ENCODE measurements at places on chromosomes 11 and 22.
A peak's percentile ranks its signal among the peaks of the same experiment; 100 is the strongest.

- DNase-seq, result no peak
Observed at GRCh38 chr11:9462172-9462799, 1.5 kb downstream of the ZNF143 start.

DNA sequence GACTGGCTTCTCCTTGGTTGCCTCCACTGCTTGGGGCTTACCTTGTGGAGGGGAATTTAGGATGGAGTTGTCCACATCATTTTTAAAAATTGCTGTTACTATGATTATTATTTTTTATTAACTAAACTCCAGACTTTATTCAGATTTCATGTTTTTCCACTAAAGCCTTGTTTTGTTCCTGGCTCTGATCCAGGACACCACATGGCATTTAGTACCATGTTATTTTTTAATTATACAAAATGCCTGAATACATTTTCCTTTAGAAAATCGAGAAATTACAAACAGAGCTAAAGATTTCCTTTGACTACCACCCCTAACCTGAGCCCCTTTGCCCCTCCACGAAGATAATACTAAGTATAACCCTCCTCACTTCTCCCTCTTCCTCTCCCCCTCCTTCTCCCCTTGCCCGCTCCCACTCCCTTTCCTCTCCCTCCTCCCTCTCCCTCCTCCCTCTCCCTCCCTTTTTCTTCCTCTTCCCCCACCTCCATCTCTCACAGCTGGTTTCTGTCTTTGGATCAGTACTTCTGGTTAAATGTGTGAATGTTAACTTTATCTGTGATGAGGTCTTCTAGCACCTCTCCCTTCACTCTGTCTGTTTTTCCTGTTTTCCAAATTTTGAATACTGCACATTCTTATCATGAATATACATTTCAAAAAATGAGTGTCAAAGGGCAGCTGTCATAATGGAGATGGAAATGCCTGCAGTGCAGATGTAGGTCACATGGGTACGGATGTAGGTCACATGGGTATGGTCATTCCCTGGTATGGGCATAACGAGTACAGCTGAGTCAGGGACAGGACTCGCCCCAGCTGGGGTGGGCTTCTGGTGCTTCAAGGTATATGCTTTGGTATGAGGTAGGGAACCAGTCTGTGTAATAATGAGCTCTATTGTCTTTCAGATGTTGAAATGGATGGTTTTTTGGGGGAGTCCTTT, 54.4 kb upstream of the OR4B1 start:
- no peak for DNase-seq

DNA sequence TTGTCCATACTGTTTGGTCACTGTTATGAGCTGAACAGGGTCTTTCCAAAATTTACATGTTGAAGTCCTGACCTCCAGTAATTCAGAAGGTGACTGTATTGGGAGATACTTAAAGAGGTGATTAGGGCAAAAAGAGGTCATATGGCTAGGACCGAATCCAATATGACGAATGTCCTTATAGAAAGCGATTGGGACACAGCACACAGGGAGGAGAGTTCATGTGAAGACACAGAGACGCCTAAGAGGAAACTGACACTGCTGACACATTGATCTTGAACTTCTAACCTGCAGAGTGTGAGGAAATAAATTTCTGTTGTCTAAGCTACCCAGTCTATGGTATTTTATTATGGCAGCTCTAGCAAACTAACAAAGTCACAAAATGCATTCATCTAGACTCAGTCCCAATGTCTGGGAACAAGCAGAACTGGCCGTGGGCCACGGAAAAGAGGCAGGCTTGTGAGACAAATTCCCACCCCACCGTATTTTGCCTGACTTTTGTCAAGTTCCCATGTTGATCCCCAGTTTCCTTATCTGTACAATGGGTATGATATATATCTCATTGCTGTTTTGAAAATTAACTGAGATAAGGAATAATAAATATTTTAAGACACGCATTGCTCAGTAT, 295.0 kb downstream of the NTM start:
- no peak for DNase-seq

- DNase-seq, result no peak
Observed at GRCh38 chr11:66459138-66459778, 7.4 kb upstream of the PELI3 start.

DNA sequence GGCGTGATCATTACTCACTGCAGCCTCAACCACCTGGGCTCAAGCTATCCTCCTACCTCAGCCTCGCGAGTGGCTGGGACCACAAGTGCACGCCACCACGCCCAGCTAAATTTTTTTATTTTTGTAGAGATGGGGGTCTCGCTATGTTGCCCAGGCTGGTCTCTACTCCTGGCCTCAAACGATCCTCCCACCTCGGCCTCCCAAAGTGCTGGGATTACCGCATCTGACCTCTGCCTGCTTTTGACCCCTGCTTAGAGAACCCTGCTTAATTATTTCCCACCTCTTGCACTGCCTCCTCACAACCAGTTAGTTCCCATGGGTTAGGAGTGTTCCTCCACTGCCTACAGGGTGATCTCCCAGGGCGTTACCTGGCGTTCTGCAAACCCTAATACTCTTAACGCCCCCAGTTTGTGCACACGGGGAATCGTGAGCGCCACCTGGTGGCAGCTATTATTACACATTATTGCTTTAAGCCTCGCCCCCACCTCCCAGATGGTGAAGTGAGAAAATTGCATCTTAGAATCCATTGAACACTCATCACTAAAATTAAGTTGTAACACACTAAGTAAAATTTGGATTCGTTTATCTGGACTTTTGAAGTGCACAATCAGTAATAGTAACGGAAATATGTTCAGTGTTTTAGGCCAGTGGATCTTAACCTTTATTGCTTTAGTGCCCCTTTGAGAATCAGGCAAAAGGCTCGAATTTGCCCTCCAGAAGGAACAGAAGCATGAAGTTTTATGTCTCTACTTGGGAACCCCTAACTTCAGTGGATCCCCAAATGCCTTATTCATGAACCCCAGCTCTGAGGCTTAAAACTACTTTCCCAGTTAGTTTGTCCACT, 61.4 kb upstream of the ASPHD2 start:
- peak; percentile 43 for DNase-seq

DNA sequence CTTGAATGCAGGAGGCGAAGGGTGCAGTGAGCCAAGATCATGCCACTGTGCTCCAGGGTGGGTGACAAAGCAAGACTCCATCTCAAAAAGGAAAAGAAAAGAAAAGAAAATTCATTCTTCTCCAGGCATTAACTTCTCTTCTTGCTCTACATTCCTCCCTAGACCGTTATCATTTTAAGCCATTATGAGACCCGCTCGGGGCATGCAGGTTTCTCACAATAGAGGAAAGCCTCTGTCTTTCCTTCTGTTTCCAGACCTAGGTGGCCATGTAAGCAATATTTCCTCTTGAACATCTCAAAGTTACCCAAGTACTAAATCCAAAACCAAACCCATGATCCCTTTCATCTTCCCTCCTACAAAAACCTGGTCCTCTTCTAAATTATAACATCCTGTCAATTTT, 139.6 kb downstream of the RBFOX2 start:
- no peak for DNase-seq

DNA sequence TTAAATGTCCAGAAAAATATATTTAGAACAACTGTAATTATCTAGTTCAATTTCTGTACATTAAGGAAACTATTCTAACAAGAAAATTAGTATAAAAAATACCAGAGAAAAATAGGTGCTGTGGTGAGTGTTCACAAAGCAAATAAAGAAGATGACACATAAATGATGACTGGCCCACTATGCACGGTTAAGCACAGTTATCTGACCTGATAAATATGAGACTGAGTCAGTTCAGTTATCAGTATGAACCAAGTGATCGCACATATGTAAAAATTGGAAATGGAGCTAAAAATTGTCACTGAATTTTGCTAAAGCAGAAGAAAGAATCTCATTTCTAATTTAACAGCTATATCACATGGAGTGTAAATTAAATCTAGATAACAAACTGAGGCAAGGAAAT, 18.8 kb upstream of the MAML2 start:
- DNase-seq, result no peak

GRCh38 chr22:24265734-24266133, 4.9 kb upstream of the SPECC1L start:
- DNase-seq, result no peak

DNA sequence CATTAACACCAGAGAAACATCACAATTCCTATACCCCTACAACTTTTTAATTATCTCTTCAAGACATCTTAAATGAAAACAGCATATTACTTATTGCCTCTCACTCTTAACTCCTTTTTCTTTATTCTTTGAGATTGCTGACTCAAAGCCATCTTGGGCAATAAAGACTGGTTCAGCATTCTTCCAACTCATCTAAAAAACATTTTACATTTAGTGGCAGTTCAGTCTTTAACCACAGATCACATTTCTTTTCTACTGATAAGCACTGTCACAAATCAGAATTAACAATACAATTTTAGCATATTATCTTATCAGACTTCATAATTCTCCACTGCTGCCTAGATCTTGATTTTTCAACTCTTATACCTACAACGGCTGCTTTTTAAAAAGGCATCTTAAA, 34.0 kb downstream of the SIK3 start:
- DNase-seq, result no peak

DNA sequence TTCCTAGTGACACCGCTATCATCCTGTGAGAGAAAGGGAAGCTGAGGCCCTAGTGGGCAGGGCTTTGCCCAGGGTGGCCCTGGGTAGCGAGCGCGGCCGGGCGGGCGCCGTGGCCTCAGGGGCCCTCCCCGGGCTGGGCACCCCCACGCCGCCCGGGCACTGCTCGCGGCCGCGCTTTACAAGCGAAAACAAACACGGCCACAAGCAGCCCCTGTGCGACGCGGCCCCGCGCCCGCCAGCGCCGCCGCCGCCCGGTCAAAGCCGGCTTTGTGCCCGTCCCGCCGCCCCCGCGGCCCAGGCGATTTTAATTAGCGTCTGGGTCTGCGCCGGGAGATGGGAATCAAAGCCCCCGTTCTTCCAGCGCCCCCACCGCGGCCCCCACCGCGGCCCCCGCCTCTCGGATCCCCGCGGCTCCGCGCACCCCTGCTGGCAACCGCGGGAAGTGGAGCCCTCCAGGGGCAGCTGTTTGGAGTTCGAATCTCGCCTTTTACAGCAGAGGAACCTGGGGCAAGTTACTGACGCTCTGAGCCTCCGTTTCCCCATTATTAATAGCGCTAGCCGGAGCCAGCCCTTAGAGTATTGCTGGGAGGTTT, 47.9 kb downstream of the CHRDL2 start:
- DNase-seq, result no peak

- DNase-seq, result no peak
Observed at GRCh38 chr11:12778240-12778905, 104.2 kb downstream of the TEAD1 start.

- DNase-seq, result no peak
Observed at GRCh38 chr11:1942558-1943260, 4.4 kb upstream of the MRPL23 start.

GRCh38 chr11:133895551-133895950, 50.2 kb upstream of the SPATA19 start:
- no peak for DNase-seq

DNA sequence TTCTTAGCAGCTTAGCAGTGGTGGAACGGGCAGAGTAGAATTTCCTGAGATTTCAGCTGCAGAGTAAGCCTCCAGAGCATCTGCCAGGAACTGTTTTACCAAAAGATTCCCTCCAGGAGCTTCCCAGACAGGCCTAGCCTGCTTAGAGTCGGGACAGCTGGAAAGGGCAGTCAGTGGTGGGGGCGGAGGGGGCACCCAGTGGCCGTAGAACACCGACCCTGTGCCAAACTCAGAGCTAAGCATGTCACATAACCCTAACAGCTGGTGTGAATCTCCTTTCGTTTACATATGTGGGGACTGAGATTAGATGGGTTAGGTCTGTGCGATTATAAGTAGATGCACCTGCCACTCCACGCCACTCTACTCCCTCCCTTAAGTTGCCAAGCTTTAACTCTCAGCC, 80.0 kb upstream of the CRTAM start:
- no peak for DNase-seq

GRCh38 chr11:64000026-64000739, 13.9 kb downstream of the OTUB1 start:
- DNase-seq, result peak; percentile 21

Data from stimulated activated CD8-positive, alpha-beta memory T cell treated with anti-CD3 and anti-CD28 coated beads, Interleukin-7, amount 100 ng/mL, for 24 hours (primary cell).